ENCODE measurements at places on chromosomes 7 and 10. TPM values are rescaled to one million over a fixed set of nuclear protein-coding genes. Genes with fewer than 3 reads are reported as not detected.
A peak's percentile ranks its signal among the peaks of the same experiment; 100 is the strongest.

DNA sequence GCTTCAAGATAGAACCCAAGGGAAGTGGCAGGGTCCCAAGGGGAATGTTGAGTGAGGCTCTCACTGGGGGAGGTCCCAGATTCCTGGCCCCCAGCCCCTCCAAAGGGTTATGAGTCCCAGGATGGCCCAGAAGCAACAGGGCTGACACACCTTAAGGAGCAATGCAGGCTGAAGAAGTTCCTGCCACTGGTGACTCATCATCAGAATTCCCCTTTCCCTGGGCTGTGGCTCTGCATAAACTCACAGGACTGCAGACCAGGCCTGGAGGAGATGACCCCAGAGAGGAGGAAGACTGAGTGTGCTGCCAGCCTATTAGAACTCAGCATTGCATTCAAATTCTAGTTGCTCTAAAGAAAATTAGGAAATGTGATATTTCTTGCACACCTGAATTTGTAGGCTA, 126.7 kb downstream of the DPP6 start:
- H3K27ac ChIP-seq = no peak overlapping the region
- H3K36me3 ChIP-seq = no peaks in the 10 kb centered on the region
- H3K4me1 ChIP-seq = peaks cover 13% of the 10 kb centered on the region
- H3K4me3 ChIP-seq = no peak overlapping the region

The XRCC2 gene
- 22.8 TPM for total RNA-seq

- H3K36me3 ChIP-seq = no peaks in the 10 kb centered on the region
- H3K4me3 ChIP-seq = peak overlapping the region; percentile 90
- DNase-seq = no peak
Measured at GRCh38 chr10:88991899-88992320, 1.3 kb downstream of the FAS start.

The LAMB4 gene
- not detected for total RNA-seq

DNA sequence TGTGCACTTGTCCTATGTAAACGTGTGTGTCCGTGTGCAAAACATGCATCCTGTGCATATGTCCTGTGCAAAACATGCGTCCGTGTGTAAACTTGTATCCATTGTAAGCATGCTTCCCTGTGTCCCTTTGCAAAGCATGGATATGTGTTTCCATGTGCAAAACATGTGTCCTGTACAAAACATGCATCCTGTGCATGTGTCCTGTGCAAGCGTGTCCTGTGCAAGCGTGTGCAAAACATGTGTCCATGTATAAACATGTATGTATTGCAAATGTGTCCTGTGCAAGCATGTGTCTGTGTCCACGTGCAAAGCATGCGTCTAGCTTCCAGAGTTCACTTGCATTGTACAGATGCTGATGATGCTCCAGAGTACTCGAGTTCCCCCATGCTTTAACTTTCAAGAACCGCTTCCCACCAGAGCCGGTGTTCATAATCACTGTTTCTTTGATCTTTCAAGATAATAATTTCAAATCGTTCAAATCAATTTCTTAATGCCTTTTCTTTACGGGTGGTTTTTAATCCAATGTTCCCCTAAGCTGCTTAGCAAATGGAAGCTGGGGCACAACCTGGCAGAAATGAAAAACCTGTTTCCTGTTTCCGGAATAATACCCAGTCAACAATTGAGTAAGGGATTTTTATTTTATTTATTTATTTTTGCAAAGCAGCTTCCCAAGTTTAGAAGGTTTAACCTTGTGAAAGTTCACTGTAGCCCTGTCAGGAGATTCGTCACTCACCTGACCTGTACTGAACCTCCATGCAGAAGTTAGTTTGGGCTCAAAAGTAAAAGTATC, 641 bp upstream of the ASB13 start:
- H3K4me3 ChIP-seq = peak overlapping the region; percentile 95
- DNase-seq = no peak
- no peak overlapping the region for H3K27ac ChIP-seq
- peaks cover 10% of the 10 kb centered on the region for H3K4me1 ChIP-seq
- H3K27me3 ChIP-seq = no peaks in the 10 kb centered on the region

DNA sequence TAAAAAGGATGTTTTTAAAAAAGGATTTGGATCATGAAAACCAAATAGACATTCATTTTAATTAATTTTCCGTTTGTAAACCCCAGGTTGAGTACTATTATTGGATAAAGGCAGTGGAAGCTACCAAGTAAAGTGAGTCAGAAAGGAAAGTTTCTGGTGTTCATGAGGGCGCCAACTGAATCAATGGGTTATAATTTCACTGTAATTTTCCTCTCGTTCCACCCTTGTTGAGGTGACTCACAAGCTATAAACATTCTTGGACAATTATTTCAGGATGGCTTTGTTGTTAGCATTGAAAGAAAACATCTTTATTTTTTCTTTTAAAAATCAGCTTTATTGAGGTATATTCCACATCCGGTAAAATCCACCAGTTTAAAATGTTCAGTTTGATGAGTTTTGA, 5.1 kb upstream of the FAM133B start:
- no peak overlapping the region for H3K27ac ChIP-seq
- no peaks in the 10 kb centered on the region for H3K4me1 ChIP-seq
- H3K4me3 ChIP-seq = no peak overlapping the region
- no peaks in the 10 kb centered on the region for H3K36me3 ChIP-seq
- DNase-seq = no peak
